Spinal cord (tissue), 10 donors: ENCODE measurements at places on chromosomes 4 and X.

- H3K36me3 ChIP-seq = no peaks in the 10 kb centered on the region
- no peaks in the 10 kb centered on the region for H3K27me3 ChIP-seq
- no peak for DNase-seq
- no peaks in the 10 kb centered on the region for H3K4me1 ChIP-seq
- H3K27ac ChIP-seq = no peak overlapping the region
Measured at GRCh38 chr4:97923096-97923495, 220.2 kb downstream of the STPG2 start.

- H3K4me1 ChIP-seq = no peaks in the 10 kb centered on the region
- H3K27me3 ChIP-seq = no peaks in the 10 kb centered on the region
- H3K36me3 ChIP-seq = no peaks in the 10 kb centered on the region
- H3K27ac ChIP-seq = no peak overlapping the region
- no peak overlapping the region for H3K4me3 ChIP-seq
- DNase-seq = no peak
Measured at GRCh38 chr4:177957596-177958360, 515.5 kb upstream of the AGA start.

GRCh38 chrX:68462197-68462596 is 28.9 kb upstream of the OPHN1 start:
- H3K4me3 ChIP-seq = no peak overlapping the region
- no peaks in the 10 kb centered on the region for H3K36me3 ChIP-seq
- DNase-seq = no peak
- H3K27me3 ChIP-seq = no peaks in the 10 kb centered on the region
- peaks cover 3% of the 10 kb centered on the region for H3K4me1 ChIP-seq
- H3K27ac ChIP-seq = no peak overlapping the region

DNA sequence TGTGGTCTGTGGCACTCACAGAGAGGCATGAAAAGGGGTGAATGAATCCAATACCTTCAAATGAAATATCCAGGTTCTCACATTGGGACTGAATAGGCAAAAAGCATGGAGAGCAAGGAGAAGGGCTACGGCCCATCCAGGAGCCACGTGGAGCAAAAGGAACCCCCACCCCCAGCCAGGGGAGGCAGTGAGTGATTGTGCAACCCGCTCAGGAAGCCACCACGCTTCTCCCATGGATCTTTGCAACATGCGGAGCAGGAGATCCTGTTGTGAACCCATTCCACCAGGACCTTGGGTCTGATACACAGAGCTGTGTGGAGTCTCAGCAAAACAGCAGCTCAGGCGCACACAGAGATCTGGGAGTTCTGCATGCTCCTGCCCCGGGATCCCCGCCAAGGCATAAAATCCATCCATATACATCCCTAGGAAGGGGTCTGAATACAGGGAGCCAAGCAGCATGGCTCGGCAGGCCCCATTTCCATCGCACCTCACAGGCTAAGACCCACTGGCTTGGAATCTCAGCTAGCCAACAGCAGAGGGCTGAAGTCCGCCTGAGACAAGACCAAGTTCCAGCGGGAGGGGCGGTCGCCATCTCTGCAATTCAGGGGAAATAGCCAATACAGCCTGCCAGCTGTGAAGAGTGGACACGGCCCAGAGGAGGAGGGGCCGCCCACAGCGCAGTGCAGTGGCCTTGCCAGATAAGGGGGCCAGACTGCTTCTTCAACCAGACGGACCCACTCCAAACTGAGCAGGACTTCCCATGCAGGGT is 80.2 kb downstream of the FGF16 start:
- H3K36me3 ChIP-seq = no peaks in the 10 kb centered on the region
- H3K4me1 ChIP-seq = peaks cover 8% of the 10 kb centered on the region
- no peak for DNase-seq
- no peaks in the 10 kb centered on the region for H3K27me3 ChIP-seq
- no peak overlapping the region for H3K27ac ChIP-seq
- H3K4me3 ChIP-seq = no peak overlapping the region

- no peaks in the 10 kb centered on the region for H3K36me3 ChIP-seq
- no peaks in the 10 kb centered on the region for H3K4me1 ChIP-seq
- no peak overlapping the region for H3K4me3 ChIP-seq
- no peak for DNase-seq
- H3K27ac ChIP-seq = no peak overlapping the region
Measured at GRCh38 chr4:186345184-186345583, 79.2 kb downstream of the F11 start.

DNA sequence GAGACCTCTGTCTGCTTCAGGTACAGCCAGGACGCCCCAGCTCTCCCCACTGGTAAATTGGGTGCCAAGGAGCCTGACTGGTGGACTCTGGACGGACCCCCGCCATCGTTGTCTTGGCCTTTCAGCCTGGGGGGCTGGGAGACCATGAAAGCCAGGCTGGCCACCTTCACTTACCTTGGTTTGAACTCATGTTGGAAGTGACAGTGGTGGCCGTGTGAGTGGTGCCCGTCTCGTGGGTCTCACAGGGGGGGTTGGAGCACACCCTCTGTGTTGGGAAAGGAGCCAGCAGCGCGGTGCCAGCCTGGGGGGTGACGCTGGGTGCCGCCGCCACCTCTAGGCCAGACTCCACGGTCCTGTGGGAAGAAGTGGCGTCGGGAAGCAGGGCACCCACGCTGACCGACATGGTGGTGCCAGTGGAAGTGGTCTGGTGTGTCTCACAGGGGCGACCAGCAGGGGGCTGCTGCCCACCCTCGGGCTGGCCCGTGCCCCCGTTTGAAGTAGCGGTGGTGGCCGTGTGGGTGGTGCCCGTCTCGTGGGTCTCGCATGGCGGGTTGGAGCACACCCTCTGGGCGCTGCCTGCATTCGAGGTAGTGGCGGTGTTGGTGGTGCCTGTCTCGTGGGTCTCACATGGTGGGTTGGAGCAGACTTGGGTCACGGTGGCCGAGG is 9.6 kb upstream of the RENBP start:
- H3K4me3 ChIP-seq = no peak overlapping the region
- peaks cover 23% of the 10 kb centered on the region for H3K4me1 ChIP-seq
- DNase-seq = no peak
- no peaks in the 10 kb centered on the region for H3K27me3 ChIP-seq
- H3K36me3 ChIP-seq = peaks cover 99% of the 10 kb centered on the region
- H3K27ac ChIP-seq = no peak overlapping the region

DNA sequence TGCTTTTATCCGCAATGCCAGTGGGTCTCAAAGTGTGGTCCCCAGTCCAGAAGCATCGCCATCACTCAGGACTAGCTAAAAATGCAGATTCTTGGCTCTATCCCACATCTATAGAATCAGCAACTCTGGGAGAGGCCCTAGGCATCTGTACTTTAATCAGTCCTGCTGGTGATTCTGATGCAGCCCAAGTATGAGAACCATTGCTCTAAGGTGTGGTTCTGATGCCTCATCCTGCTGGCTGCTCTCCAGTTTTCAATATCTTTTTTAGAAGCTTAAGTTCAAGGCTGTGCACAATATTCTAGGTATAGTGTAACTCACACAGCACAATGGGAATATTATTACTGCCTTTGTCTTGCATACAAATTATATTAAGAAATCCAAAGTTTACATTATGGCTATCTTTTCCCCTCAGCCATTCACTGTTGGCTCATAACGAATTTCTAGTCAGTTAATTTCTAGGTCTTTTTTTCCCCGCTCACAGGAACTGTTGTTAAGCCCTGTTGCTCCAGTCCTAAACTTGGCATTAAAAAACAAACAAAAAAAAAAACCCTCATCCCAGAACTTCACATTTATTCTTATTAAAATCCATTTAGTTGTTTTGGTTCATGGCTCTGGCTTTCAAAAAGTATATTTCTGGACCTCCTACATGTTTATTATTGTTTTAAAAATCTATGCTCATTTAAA is 109.1 kb downstream of the PHEX start:
- H3K4me3 ChIP-seq = no peak overlapping the region
- H3K36me3 ChIP-seq = no peaks in the 10 kb centered on the region
- H3K27me3 ChIP-seq = peaks cover 13% of the 10 kb centered on the region
- H3K27ac ChIP-seq = no peak overlapping the region

DNA sequence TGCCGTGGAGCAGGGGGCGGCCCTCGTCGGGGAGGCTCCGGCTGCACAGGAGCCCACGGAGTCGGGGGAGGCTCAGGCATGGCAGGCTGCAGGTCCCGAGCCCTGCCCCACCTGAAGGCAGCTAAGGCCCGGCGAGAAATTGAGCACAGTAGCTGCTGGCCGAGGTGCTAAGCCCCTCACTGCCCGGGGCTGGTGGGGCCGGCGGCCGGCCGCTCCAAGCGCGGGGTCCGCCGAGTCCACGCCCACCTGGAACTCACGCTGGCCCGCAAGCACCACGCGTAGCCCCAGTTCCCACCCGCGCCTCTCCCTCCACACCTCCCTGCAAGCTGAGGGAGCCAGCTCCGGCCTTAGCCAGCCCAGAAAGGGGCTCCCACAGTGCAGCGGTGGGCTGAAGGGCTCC is 589.4 kb downstream of the PPP4R3C start:
- H3K36me3 ChIP-seq = no peaks in the 10 kb centered on the region
- H3K4me3 ChIP-seq = no peak overlapping the region
- H3K4me1 ChIP-seq = no peaks in the 10 kb centered on the region

- H3K27ac ChIP-seq = no peak overlapping the region
- H3K27me3 ChIP-seq = no peaks in the 10 kb centered on the region
- H3K4me3 ChIP-seq = no peak overlapping the region
- H3K4me1 ChIP-seq = no peaks in the 10 kb centered on the region
- no peaks in the 10 kb centered on the region for H3K36me3 ChIP-seq
Measured at GRCh38 chr4:42596918-42597317, 60.0 kb downstream of the ATP8A1 start.

- peaks cover 3% of the 10 kb centered on the region for H3K4me1 ChIP-seq
- no peaks in the 10 kb centered on the region for H3K36me3 ChIP-seq
- H3K27me3 ChIP-seq = no peaks in the 10 kb centered on the region
- peak overlapping the region; percentile 19 for H3K4me3 ChIP-seq
- H3K27ac ChIP-seq = peak overlapping the region; percentile 88
Measured at GRCh38 chr4:151226004-151226932, 50.7 kb upstream of the PRSS48 start.

- no peaks in the 10 kb centered on the region for H3K36me3 ChIP-seq
- H3K4me3 ChIP-seq = no peak overlapping the region
- no peak overlapping the region for H3K27ac ChIP-seq
Measured at GRCh38 chr4:137263206-137263605, 269.1 kb downstream of the PCDH18 start.
